Endothelial cell (in vitro differentiated cells): ENCODE measurements at places on chromosomes 13 and 19.

- no peak for DNase-seq
Observed at GRCh38 chr19:29216021-29216420, 3.1 kb upstream of the UQCRFS1 start.

DNA sequence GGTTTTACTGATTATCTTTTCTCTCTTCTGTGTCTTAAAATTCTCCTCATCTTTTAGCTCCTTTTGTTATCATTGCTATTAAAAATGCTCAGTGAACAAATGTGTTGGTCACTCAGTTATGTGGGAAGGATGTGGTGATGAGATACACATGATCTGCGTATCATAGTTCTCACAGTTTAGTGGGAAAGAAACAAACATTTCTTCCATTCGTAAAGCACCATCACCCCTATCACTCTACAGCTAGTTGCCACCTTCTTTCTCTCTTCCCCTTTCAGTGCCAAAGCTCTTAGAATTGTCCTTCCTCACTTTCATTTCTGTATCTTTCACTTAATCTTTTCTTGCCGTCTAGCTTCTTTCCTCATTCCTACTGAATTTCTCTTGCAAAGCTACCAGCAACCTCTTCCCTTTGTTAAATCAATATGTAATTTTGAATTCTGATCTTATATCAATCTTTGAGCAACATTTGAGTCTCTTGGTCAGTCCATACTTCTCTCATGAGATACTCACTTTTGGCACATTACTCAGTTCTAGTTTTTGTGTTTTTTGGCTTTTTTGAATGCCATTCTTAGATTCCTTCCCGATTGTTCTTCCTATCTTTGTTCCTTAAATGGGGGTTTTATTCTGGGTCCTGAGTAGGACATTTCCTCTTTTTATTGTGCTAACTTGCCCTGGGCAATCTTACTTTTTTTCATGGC lies 122.3 kb downstream of the PCCA start:
- DNase-seq = no peak

GRCh38 chr19:21432590-21432989 lies 35.7 kb downstream of the ZNF493 start:
- no peak for DNase-seq

- no peak for DNase-seq
Observed at GRCh38 chr19:49904136-49904535, 7.4 kb upstream of the IL4I1 start.

DNA sequence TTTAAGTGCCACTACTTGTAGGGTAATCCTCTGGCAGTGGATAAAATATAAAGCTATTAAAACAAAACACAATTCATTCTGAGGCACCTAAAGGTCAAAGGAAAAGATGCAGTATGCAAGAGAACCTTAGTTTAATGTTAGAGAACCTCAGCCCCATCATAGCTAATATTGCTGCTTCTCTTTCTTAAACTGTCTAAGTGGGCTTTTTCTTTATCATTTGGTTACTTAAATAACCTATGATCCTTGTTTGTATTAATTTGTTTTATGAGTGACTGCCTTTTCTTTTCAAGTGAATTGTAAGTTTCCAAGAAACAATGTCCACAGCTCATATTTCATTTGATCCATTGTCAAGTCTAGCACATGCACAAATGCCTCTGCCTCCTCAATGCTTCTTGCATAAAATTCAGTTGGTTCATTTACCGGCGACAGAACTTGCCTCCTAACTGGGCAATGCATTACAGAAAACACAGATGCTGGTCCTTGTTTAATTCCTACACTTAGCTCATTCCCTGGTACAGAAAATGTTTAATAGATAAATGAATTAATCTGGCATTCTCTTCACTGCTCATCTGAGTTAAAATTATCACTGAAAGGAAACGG lies 1049.8 kb downstream of the OLFM4 start:
- no peak for DNase-seq

DNA sequence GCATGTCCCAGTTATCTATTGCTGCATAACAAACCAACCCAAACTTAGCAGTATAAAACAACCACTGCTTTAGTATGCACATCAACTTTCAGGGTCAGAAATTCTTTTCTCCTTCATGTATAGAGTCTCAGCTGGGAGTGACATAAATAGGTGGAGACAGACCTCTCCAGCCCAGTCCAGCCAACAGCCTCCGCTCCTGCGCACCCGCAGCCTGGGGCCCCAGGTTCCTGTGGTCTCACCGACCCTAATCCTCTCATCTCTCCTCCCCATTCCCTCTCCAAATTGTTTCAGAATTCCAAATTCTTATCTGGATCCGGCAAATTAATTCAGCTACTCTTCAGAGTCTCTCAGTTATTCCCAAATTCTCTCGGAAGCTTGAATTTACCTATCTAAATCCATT lies 522 bp upstream of the ATP12A start:
- DNase-seq = no peak

GRCh38 chr13:50459046-50459445 lies 384.4 kb downstream of the DLEU7 start:
- no peak for DNase-seq

GRCh38 chr13:26475176-26476110 lies 82.0 kb upstream of the WASF3 start:
- no peak for DNase-seq
